ENCODE measurements at places on chromosomes 3 and 15.

GRCh38 chr3:51955893-51956770 lies 951 bp downstream of the GPR62 start:
- peak; percentile 63 for DNase-seq

DNA sequence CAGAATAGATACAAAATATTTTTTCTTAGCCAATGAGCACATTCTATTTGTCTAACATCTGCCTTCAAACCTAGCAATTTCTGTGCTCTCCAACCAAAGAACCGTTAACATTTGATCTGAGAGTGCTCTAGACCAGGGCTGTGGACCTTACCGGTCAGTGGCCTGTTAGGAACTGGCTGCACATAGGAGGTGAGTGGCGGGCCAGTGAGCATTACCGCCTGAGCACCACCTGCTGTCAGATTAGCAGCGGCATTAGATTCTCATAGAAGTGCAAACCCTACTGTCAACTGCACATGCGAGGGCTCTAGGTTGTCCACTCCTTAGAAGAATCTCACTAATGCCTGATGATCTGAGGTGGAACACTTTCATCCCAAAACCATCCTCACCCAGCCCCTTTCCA lies 131.7 kb downstream of the CADM2 start:
- DNase-seq: no peak

DNA sequence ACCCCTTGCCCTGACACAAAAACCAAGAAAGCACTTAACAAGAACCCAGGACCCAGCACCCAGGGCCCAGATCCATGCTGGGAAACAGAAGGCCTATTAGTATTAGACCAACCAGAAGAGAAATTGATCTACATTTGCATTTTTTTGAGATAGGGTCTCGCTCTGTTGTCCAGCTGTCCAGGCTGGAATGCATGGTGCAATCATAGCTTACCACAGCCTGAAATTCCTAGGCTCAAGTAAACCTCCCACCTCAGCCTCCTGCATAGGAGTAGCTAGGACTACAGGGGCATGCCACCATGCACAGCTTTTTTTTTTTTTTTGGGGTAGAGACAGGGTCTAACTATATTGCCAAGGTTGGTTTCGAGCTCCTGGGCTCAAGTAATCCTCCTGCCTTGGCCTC lies 26.4 kb downstream of the CCDC12 start:
- no peak for DNase-seq

GRCh38 chr3:195098741-195099525 lies 172.0 kb downstream of the XXYLT1 start:
- DNase-seq: no peak

Data from PC-9 (cell line).